ENCODE measurements at places on chromosomes 13 and 19.

GRCh38 chr13:62887046-62887445 is 1471.4 kb upstream of the PCDH20 start:
- no peak for DNase-seq

- no peak for DNase-seq
Measured at GRCh38 chr19:29538651-29539050, 12.9 kb downstream of the VSTM2B start.

DNA sequence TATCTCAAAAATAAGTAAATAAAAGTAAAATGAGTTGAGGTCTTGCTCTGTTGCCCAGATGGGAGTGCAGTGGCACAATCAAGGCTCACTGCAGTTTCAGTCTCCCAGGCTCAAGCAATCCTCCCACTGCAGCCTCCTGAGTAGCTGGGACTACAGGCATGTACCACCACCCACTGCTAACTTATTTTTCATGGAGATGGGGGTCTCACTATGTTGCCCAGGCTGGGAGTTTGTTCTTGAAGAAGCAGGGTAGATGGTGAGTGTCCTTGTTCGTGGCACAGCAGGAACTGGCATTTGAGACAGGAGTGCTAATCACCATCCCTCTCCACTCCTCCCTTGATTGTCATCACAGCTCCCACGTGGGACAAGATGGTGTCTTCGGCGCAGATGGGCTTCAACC is 3.5 kb downstream of the NLRP2 start:
- DNase-seq = no peak

- DNase-seq = no peak
Measured at GRCh38 chr13:40319699-40320579, 346.5 kb downstream of the FOXO1 start.

DNA sequence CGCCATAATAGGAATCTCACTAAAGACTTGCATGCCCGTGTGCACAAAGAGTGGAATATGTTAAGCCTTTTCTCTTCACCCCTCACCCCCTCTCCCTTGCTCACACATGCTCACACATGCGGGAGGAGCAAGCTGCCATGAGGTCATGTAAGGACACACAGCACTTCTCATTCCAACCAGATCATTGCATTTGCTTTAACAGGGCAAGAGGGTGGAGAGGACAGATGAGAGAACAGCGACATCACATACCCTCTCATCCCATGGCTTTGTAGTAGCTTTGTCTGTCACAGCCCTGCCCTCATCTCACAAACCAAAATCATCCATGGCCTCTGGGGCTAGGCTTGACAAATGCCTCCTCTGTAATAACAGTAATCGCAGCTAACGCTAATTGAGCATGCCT is 145.6 kb upstream of the FRY start:
- no peak for DNase-seq

- no peak for DNase-seq
Measured at GRCh38 chr19:48735031-48735615, 5.3 kb downstream of the RASIP1 start.

GRCh38 chr13:27965740-27966640 is 3.1 kb downstream of the CDX2 start:
- DNase-seq = no peak

- peak; percentile 89 for DNase-seq
Measured at GRCh38 chr19:40612831-40613689, 11.9 kb downstream of the LTBP4 start.
